ENCODE measurements at places on chromosomes 11 and 22. TPM values are rescaled to one million over a fixed set of nuclear protein-coding genes. Genes with fewer than 3 reads are reported as not detected.

Gene SH3BP1
- total RNA-seq, result 4.1 TPM

DNA sequence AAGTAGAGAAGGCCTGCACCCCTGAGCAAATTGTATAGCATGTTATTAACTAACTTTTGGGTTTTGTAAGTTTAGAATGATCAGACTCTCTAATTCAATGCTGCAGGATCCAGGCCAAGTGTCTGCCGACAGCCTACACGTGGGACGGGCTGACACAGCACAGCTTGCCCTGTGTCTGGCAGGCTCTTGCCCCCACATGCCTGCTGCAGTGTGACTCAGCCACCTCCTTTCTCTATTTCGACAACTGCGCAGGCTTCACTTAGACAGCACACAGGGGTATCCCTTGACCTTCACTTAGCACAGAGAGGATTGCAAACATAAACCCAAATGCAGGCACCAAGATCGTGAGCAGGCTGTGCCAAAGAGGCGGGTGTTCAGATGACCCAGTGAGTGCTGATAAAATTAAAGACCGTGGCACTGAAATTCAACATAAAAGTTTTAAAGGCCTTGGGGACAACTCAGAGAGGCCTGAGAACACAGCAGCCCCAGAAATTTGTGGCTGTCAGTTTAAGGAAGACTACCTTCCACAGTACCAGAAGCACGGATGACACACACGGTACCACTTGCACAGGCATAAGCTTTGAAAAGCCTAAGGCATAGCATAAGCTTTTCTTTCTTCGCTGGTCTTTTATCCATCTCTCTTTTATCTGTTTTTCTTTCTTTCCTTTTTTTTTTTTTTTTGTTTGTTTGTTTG lies 37.8 kb downstream of the SCN3B start:
- H3K27me3 ChIP-seq, result no peaks in the 10 kb centered on the region
- H3K27ac ChIP-seq, result peak overlapping the region; percentile 31
- peaks cover 13% of the 10 kb centered on the region for H3K4me1 ChIP-seq
- peaks cover 60% of the 10 kb centered on the region for H3K36me3 ChIP-seq
- peak; percentile 94 for DNase-seq
- no peak overlapping the region for H3K4me3 ChIP-seq

DNA sequence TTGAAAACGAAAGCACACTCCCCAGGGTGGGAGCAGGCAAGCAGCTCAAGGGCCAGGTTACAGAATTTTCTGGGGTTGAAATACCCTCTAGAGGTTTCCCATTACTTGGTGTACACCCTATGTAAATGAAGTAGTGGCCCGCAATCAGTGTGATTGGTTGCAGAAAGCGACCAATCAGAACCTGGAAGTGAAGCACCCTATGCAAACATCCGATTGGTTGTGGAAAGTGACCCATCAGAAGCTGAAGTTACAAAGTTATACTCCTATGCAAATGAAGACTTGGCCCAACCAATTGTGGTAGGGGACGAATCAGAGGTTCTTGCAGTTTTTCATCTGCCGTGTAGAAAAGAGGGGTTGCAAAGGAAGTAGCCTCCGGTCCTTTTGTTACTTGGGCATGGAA lies 19.2 kb downstream of the PRR5 start:
- H3K27me3 ChIP-seq, result no peaks in the 10 kb centered on the region
- peak; percentile 10 for DNase-seq
- H3K4me3 ChIP-seq, result no peak overlapping the region
- H3K36me3 ChIP-seq, result no peaks in the 10 kb centered on the region

DNA sequence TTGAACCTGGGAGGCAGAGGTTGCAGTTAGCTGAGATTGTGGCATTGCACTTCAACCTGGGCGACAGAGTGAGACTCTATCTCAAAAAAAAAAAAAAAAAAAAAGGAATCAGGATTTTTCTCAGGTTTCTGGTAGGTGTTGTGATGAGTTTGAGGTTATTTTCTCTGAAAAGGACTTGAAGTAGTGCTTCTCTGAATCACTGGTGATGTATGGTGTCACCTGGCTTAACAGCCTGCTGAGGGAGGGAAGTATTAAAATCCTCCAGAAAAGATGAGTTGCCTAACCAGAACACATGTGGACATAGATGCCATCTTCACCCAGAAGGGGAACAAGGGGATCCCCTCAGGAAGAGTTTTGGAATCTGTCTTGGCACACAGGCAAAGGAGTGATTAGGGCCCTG lies 20.1 kb downstream of the SMARCB1 start:
- H3K4me3 ChIP-seq, result no peak overlapping the region
- peaks cover 62% of the 10 kb centered on the region for H3K36me3 ChIP-seq
- no peaks in the 10 kb centered on the region for H3K27me3 ChIP-seq
- DNase-seq, result no peak

GRCh38 chr11:16382638-16383380 lies 26.5 kb upstream of the SOX6 start:
- DNase-seq, result no peak
- H3K36me3 ChIP-seq, result no peaks in the 10 kb centered on the region
- no peak overlapping the region for H3K27ac ChIP-seq
- no peaks in the 10 kb centered on the region for H3K4me1 ChIP-seq
- H3K4me3 ChIP-seq, result no peak overlapping the region

GRCh38 chr11:115238086-115238485 lies 266.1 kb downstream of the CADM1 start:
- H3K36me3 ChIP-seq, result no peaks in the 10 kb centered on the region
- H3K4me3 ChIP-seq, result no peak overlapping the region
- no peaks in the 10 kb centered on the region for H3K27me3 ChIP-seq
- H3K4me1 ChIP-seq, result no peaks in the 10 kb centered on the region
- DNase-seq, result no peak

GRCh38 chr22:25942856-25943411 lies 200.9 kb downstream of the MYO18B start:
- H3K4me1 ChIP-seq, result no peaks in the 10 kb centered on the region
- H3K27ac ChIP-seq, result no peak overlapping the region
- no peak overlapping the region for H3K4me3 ChIP-seq
- no peak for DNase-seq
- peaks cover 4% of the 10 kb centered on the region for H3K27me3 ChIP-seq

Gene C11orf98
- total RNA-seq, result 17.4 TPM

- H3K4me3 ChIP-seq, result peak overlapping the region; percentile 32
- H3K36me3 ChIP-seq, result no peaks in the 10 kb centered on the region
- peaks cover 57% of the 10 kb centered on the region for H3K4me1 ChIP-seq
Measured at GRCh38 chr11:96257972-96258934, 84.7 kb downstream of the MAML2 start.

Gene LRRC32
- total RNA-seq, result 37.6 TPM

Gene SYCE3
- total RNA-seq, result not detected

Gene ARHGAP20
- total RNA-seq, result 3.5 TPM

DNA sequence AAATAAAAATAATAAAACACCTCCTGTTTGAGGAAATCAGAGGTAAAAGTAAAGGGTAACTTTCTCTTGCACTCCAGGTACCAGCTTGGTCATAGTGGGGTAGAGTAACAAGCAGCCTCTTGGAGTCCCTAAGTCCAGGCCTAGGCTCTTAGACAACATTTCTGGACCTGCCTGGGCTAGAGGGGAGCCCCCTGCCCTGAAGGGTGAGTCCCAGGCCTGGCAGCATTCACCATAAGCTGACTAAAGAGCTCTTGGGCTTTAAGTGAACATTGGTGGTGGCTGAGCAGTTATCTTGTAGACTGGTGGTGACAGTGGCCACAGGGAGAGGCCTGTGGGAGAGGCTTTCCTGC lies 18.6 kb upstream of the OR56A3 start:
- no peak overlapping the region for H3K27ac ChIP-seq
- H3K4me3 ChIP-seq, result no peak overlapping the region
- H3K36me3 ChIP-seq, result no peaks in the 10 kb centered on the region
- H3K4me1 ChIP-seq, result no peaks in the 10 kb centered on the region
- no peak for DNase-seq

- H3K27me3 ChIP-seq, result no peaks in the 10 kb centered on the region
- no peaks in the 10 kb centered on the region for H3K4me1 ChIP-seq
- DNase-seq, result peak; percentile 21
- no peak within 1 kb of the TSS for H3K4me3 ChIP-seq
Measured at GRCh38 chr11:60040109-60040508, at the start of gene OOSP2. OOSP2 (plus strand) TSS chr11:60040409; CDS start chr11:60040460, 51 bp downstream.

Gene ARHGEF17
- 67.0 TPM for total RNA-seq

DNA sequence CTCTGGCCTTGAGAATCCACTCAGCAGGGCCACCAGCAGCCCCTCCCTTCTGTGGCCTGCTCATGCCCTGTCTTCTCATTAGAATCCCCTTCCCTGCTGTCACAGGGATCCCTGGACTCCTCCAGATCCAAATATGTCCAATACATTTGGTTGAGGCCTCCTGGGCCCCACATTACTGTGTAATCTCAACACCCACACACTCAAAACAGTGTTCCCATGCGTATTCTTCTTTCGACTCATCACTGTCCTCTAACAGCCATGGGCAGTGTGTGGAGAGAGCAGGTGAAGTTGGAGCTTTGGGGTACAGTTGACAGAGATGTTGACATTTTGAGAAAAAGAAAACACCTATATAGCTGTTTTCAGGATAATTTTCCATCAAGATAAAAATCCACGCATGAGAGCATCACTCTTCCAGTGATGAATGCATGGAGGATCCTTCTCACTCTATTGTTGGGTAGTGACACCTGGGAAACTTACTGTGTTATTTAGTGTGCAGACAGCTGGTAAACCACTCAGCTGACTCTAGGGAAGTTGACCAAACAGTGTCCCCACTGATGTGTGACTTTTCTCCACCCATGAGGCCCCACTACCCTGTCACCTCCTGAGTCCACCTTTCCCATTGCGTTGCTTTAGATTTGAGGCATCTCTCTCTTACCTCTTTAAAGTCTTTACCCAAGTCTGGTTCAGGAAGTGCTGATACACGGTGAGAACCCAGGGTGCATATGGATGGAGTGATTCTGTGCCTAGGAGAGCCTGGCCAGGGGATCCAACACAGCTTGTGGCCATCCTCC lies 28.7 kb upstream of the VPREB1 start:
- H3K27me3 ChIP-seq, result peaks cover 15% of the 10 kb centered on the region
- DNase-seq, result peak; percentile 18
- no peak overlapping the region for H3K27ac ChIP-seq
- H3K36me3 ChIP-seq, result no peaks in the 10 kb centered on the region

Gene SNX32
- 1.1 TPM for total RNA-seq

Gene PSMC3
- 121 TPM for total RNA-seq

GRCh38 chr11:108768370-108768769 lies 103.5 kb downstream of the DDX10 start:
- no peak for DNase-seq
- no peaks in the 10 kb centered on the region for H3K27me3 ChIP-seq
- H3K4me1 ChIP-seq, result no peaks in the 10 kb centered on the region
- no peaks in the 10 kb centered on the region for H3K36me3 ChIP-seq
- H3K27ac ChIP-seq, result no peak overlapping the region

DNA sequence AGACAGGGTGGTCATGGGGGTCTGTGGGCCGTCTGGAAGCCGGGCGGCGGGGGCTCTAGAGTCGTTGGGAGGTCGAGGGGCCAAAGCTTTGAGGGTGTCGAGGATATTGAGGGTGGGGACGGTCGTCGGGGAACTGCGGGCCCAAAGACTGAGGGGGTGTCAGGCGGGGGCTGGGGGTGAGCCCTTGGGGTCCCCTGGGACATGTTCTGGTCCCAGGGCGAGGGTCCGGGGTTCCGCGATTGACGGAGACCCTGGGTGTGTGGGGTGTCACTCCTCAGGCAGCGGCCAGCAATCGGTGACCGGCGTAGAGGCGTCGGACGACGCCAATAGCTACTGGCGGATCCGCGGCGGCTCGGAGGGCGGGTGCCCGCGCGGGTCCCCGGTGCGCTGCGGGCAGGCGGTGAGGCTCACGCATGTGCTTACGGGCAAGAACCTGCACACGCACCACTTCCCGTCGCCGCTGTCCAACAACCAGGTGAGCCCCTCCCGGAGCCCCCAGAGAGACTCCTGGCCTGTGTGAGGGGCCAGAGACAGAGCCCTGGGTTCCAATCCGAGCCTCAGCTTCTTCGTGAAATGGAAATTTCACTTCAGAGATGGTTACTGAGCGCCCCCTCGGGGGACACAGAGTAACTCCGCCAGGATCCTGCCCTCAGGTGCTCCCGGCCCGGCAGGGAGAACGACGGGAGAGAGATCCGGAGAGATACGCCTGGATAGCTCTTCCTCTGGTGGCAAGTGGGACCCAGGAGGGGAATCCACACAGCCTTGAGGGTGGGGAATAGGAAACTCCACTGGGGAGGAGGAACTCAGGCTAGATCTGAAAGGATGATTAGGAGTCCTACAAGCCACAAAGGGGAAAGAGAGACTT lies 714 bp downstream of the SDF2L1 start:
- H3K4me1 ChIP-seq, result peaks cover 16% of the 10 kb centered on the region
- peak overlapping the region; percentile 89 for H3K4me3 ChIP-seq
- DNase-seq, result peak; percentile 96

Gene SCGB1C1
- total RNA-seq, result not detected

DNA sequence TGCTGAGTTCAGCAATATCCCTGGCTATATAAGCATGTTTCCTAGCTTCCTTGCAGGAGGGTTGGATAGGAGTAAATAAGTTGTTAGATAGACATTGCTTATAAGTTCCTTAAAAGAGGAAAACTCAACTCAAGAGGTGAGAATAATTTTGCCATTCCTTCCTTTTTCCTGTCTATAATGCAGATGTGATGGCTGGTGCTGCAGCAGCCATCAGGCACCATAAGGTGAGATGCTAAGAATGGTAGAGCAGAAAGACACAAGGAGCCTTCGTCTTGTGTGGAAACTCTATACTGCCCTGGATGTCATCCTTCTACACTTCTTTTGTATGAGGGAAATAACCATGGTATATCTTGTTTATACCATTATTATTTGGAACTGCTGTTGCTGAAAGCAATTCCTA lies 74.5 kb upstream of the GRK3 start:
- peaks cover 15% of the 10 kb centered on the region for H3K4me1 ChIP-seq
- H3K27ac ChIP-seq, result no peak overlapping the region
- peaks cover 3% of the 10 kb centered on the region for H3K27me3 ChIP-seq
- no peak for DNase-seq
- H3K4me3 ChIP-seq, result no peak overlapping the region
- no peaks in the 10 kb centered on the region for H3K36me3 ChIP-seq

Gene OR2D2
- total RNA-seq, result 0.36 TPM

DNA sequence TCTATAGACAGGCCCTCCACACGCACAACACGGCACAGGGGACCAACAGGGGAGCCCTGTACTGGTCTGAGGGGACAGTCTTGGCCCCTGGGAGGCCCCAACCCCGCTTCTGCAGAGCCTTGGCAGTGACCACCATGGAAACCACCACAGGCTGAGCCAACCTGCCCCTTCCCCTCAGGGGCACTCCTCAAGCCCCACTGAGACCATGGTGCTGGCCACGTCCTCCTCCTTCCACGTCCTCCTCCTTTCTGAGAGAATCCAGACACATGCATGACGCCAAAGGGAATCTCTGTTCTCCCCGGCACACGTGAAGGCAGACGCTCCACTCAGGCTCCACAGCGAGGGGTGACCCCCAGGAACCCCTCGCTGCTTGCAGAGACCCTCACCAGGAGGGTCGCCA lies 2.7 kb downstream of the BRD1 start:
- peaks cover 17% of the 10 kb centered on the region for H3K4me1 ChIP-seq
- peak overlapping the region; percentile 92 for H3K27ac ChIP-seq
- peak overlapping the region; percentile 87 for H3K4me3 ChIP-seq

DNA sequence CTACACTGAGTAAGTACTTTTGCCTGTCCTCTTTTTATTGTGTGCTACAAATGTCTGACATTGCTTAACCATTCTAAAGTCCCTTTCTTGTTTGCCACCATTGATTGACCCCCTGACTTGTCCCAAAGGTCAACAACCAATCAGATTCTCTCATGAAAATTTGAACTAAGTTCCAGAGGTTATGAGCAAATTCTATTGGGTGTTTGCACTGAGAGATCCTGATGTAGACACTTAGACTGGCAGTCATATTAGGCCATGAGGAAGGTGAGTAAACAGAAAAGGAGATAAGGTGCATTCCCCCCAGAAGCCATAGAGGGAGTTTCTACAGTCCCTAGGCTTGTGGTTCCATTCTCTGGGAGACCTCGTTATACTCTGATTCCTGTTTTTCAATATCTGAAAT lies 101.3 kb upstream of the E2F8 start:
- no peak overlapping the region for H3K27ac ChIP-seq
- H3K36me3 ChIP-seq, result no peaks in the 10 kb centered on the region
- peaks cover 74% of the 10 kb centered on the region for H3K27me3 ChIP-seq
- H3K4me3 ChIP-seq, result no peak overlapping the region

Gene DSCAML1
- total RNA-seq, result not detected

Measured in osteoblast (primary cell).